NCI-H1092 (cell line): ENCODE measurements at places on chromosomes 5 and 9.

- DNase-seq: no peak
Measured at GRCh38 chr5:156391139-156391538, 64.2 kb downstream of the SGCD start.

GRCh38 chr9:137878146-137878941 lies 762 bp downstream of the CACNA1B start:
- DNase-seq: peak; percentile 24

DNA sequence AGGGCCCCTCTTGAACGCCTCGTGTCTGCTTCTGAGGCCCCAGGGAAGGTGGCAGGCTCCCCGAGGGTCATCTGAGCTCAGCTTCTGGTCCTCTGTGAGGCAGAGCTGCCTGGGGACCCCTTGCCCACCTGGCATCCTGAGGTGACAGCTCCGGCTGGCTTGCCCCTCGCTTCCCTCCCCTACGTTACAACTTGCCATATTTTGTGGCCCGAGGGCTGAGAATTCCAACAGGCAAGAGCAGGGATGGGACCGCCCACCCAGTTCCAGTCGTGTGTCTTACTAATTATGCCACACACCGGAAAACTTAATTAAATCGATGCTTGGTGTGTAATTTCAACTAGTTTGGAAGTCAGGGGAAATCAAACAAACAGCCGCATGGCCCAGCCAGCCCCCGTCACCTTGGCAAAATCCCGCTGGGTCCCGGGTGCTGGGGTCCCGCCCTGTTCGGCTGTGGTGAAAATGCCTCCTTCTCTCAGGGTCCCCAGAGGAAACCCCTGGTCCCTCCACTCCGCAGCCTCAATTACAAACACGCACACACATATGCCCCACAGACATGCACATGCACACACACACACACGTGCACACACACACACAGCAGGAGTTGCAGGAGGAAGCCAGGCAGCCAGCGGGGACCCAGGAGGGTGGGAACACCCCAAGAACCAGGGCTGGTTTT lies 221.0 kb upstream of the IER5L start:
- no peak for DNase-seq

- DNase-seq: no peak
Measured at GRCh38 chr9:127722055-127722745, 6.3 kb downstream of the TTC16 start.

DNA sequence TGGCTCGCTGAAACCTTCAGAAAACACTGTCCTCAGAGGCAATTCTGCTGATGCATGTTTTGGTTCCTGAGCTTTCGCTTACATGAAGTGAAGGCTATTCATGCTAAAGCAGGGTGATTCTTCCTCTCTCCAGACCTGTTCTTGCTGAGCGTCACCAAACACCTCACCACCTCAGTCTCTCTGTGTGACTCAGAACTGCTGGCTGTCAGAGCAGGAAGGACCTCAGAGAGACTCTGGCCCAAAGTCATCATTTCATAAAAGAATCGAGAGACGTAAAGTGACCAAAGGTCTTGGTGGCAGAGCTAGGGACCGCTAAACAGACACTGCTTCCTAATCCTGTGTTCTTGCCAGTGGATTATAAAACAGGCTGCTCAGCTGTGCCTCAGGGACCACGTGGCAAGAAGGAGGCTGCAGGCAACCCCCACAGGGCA lies 73.8 kb downstream of the LHFPL2 start:
- no peak for DNase-seq

DNA sequence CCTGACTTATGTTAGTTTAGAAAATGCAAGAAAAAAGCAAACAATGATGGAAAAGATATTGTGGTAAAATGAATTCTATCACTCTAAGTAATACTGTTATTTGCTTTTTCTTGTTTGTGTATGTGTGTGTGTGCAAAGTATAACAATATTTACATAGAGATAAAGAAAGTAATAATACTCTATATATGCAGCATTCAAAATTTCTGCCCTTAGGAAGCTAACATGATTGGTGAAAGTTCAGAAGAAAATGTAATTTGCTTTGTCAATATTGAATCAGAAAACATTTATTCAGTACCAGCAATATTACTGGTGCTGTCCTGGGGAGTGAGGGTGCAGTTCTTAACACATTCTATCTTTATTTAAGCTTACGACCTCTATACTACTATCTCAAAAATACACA lies 12.9 kb upstream of the PRDM9 start:
- no peak for DNase-seq

- DNase-seq: no peak
Measured at GRCh38 chr5:133905424-133905823, 63.0 kb downstream of the C5orf15 start.

DNA sequence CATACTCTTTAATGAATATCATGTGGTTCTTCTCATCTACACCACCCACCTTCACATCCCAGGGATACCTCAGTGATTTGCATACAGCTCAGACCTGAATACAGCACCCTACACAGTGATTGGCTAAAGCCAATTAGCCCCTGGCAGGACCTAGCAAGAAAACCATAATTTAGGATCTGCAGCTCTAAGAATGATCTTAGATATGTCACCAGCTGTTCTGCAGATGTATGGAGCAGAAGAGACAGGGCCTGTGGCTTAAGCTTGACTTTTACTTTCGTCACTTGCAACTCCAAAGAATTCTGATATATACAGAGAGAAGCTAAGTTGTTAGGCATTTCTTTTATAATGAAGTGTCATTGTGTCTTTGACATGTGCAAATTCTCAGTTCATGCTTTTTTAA lies 483.2 kb upstream of the C9orf72 start:
- no peak for DNase-seq

DNA sequence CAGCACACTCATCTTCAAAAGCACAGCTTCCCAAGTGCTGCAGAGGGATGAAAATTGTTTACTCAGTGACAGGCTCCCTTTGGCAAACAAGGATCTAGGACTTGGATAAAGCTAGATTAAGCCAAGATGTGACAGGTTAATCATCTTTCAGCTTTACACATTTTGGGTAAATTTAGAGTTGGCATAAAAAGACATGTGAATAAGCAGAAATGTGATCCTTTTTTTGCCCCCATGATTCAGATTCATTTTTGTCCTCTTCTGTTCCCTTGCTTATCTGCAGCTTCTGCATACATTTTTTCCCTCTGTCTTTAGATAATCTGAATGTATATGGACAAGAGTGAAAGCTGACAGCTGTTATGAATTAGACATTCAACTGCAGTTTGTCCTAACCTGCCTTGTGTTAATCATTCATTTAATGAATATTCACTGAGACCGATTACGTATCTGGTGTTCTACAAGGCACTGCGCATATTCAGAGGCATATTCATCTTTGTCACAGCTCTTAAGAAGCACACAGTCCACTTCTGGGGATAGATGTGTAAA lies 19.6 kb downstream of the ADAMTSL1 start:
- DNase-seq: peak; percentile 43

GRCh38 chr5:130135506-130135905 lies 231.2 kb downstream of the CHSY3 start:
- DNase-seq: no peak

DNA sequence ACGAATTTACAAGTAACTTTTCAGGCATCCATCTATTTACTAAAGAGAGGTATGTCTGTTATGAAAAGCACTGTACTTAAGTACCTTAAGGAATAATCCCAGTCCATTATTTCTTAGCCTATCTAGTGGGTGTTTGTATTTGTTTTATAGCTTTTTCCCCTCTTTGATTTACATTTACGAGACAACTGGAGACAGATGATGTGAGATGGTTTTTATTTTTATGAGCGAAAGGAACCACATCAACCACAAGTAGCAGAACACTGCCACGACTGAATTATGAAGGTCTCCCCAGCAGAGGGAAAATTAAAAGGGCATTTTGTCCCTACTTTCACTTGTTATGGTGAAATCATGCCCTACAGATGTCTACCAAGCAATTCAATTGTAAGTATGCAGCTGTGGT lies 357.8 kb downstream of the NFIB start:
- DNase-seq: no peak

- DNase-seq: no peak
Measured at GRCh38 chr9:32161720-32162119, 222.7 kb upstream of the ACO1 start.

GRCh38 chr5:38831909-38832308 lies 13.9 kb upstream of the OSMR start:
- no peak for DNase-seq

- peak; percentile 7 for DNase-seq
Measured at GRCh38 chr9:26357803-26358344, 534.7 kb downstream of the CAAP1 start.

DNA sequence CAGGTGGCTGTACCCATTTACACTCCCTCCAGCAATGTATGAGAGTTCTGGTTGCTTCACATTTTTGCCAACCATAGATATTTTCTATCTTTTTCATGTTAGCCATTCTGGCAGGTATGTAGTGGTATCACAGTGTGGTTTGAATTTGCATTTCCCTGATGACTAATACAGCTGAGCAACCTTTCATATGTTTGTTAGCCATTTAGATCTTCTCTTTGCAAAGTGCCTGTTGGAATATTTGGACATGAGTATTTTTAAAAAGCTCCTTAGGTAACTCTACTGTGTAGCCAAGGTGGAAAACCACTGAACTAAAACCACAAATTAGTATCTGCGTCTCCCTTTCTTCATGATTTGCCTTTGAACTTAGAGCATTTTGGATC lies 31.9 kb downstream of the IRF1 start:
- DNase-seq: no peak

DNA sequence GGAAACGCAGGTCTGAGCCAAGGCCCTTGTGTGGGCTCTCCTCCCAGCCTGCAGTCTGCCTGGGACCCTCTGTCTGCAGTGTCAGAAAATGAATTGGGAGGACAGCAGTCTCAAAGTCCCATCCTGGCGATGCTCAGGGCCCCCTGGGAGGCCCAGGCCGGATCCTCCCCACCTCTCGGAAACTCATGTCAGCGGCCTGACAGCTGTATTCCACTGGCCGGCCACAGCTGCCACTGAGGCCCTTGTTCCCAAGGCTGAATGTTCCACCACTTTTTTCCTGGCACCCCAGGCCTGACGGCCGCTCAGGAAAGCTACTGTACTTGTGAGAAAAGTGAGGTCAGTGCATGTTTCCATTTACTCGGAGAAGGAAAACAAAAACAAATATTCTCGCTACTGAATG lies 180.0 kb downstream of the FGF18 start:
- no peak for DNase-seq

DNA sequence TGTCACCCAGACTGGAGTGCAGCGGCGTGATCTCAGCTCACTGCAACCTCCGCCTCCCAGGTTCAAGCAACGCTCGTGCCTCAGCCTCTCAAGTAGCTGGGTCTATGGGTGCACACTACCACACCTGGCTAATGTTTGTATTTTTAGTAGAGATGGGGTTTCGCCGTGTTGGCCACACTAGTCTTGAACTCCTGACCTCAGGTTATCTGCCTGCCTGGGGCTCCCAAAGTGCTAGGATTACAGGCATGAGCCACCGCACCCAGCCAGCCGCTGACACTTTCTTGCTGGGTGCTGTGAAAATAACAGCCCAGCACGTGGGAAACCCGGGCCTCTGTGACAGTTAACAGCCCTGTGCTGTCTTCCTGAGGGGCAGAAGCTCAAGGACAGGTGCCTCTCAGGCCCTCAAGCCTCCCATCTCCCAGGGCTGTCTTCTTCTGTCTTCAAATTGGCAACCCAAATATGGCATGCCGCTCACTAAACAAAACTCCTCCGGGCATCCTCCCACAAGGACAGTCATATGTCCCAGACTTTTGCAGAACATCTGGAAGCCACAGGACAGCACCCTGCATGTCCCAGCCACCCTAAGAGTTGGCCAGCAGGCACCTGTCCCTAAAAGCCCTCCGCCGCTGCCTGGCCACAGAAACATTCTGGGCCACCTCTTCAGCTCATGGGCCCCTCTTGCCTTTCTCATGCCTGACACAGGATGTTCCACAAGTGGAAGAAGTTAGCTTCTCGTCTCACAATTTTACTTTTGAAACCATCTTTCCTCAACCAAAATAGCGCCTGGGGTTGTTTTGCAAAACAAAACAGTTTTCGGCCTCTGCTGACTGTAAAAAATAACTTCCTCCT lies 233.6 kb downstream of the SYK start:
- no peak for DNase-seq

- DNase-seq: no peak
Measured at GRCh38 chr9:2181792-2182191, 166.6 kb downstream of the SMARCA2 start.

GRCh38 chr9:14482856-14483255 lies 168.9 kb upstream of the NFIB start:
- DNase-seq: no peak

GRCh38 chr9:13481274-13481673 lies 201.8 kb upstream of the MPDZ start:
- no peak for DNase-seq

DNA sequence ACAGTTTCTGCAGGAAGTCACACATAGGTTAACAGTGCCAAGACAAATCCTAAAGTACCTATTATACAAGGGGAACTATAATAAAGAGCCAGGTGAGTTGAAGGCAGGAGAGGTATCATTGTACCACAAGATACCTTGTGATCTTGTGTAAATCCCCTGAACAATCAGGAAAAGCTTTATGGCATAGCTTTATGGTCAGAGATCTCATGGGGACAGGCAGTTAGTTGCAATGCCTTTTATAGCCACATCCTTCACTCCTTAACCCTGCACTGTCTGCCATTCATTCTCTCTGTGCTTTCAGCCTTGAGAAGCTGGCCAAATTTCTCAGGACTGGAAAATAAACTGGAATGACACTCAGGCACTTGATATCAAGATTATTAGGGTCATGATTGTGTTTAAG lies 97.0 kb downstream of the GHR start:
- no peak for DNase-seq

DNA sequence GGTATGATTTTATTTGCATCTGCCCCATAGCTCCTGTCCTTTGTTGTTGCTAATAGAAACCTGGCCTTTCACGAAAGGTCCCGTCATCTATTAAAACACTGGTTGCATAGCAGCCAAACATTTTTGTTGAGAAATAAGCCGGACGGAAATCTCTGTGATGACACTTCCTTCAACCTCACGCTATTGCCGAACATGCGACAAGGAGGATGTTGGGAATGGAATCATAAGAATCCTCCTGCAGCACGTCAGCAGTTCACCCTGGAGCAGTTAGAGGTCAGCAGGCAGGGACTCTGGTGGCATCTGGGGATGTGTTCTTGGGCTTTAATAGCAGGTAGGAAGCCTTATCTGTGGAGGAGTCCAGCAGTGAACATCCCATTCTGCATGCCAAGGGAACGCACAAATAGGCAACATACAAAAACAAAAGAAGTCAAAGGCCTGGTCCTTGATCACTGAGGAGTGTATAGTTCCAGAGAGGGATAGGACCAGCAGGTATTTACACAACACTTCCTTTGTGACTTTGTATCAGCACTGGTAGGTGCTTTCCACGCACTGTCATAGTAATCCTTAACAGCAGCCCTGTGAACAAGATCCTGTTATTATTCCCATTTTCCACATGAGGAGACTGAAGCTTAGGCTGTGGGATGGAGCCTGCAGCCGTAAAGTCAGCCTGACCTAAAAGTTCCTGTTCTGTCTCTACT lies 33.4 kb downstream of the ARHGAP26 start:
- no peak for DNase-seq

- DNase-seq: no peak
Measured at GRCh38 chr9:3969590-3970260, 330.1 kb downstream of the GLIS3 start.

GRCh38 chr5:82586661-82587310 lies 308.6 kb upstream of the RPS23 start:
- DNase-seq: no peak
